ENCODE measurements at places on chromosomes 1 and 21.
A peak's percentile ranks its signal among the peaks of the same experiment; 100 is the strongest.

- DNase-seq = no peak
Observed at GRCh38 chr1:167573035-167573434, 19.5 kb upstream of the CREG1 start.

GRCh38 chr21:15788847-15789523, 59.2 kb downstream of the USP25 start:
- DNase-seq = no peak

DNA sequence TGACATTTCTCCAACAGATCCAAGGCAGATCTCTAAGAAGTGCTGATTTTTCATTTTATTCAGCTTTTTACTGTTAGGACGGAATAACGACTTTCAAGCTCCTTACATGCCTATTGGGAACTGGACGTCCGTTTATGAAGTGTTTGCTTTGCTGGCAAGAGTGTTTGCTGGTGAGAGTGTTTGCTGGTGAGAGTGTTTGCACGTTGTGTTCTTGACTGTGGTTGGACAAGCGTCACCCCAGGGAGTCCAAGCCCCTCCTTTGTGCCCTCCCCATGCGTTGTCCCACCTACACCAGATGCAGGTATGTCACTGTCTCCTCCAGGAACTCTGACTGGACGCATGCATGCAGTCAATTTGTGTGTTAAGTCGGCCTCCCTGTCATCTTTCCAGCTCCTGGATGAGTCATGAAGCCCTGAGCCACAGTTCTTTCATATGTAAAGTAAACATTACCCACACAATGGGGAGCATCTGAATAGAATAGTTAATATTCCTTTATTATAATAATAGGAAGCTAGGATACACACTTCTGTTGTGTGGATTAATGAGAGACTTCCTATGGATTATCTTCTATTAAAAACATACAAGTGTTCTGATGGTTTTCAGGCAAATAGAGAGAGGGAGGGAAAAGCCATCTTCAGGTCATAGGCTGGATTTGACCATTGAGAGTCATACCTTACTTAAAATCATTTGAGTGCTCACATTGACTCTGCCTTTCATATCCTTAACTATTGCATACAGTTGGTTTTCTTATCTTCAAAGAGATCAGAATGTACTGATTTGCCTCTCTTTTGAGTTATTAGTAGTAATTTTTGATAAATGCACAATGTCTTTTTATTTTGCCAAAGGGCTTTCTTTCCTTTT, 119.2 kb downstream of the GALNT2 start:
- peak; percentile 46 for DNase-seq

DNA sequence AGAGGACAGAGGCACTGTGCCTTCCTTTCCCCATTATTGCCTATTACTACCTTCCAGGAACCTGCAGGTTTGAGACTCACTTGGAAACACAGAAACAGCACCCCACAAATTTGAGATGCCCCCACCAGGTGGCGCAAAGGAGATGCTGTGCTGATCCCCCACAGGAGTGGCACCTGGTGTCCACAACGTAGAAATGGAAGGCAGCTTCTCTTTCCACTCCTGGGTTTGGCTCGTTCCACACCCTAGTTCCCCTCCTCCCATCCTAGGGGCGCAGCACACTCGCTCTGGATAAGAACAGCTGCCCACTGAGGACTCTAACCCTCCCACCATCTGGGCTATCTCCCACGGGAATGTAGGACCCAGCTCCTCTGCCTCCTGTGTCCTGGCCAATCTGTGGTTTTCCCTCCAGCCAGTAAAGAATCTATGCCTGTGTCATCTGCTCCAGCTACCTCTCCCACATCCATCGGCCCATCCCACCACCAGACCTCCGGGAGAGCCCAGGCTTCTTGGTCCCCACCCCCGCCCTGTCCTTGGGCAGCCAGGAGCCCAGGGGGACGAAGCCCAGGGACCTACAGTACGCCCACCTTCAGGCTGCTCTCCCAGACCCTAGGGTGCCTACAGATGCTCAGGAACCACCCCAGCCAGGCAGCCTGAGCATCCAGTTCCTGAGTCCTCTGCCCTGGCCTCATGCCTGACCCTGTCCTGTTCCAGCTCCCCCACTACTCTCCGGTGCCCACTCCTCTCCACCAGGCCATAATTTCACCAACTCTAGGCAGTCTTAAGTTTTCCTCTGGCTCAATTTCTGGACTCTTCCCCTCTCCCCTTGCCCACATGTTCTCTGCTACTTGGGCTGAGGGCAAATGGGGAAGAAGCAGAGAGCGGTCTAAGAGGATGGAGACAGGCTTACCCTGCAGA, 549 bp downstream of the THBS3 start:
- DNase-seq = no peak

DNA sequence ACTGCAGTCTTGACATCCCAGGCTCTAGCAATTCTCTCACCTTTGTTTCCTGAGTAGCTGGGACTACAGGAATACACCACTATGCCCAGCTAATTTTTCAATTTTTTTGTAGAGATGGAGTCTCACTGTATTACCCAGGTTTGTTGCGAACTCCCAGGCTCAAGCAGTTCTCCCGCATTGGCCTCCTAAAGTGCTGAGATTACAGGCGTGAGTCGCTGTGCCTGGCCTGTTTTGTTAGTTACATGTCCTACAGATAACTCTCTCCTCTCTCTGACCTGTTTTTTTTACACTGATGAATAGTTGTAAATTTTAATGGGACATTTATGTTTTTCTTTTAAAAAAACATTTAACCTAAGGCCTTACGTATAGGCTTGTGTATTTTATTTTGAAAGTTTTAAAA, 19.8 kb downstream of the PTBP2 start:
- DNase-seq = no peak

- DNase-seq = no peak
Observed at GRCh38 chr1:19011845-19012231, 55.4 kb upstream of the IFFO2 start.

DNA sequence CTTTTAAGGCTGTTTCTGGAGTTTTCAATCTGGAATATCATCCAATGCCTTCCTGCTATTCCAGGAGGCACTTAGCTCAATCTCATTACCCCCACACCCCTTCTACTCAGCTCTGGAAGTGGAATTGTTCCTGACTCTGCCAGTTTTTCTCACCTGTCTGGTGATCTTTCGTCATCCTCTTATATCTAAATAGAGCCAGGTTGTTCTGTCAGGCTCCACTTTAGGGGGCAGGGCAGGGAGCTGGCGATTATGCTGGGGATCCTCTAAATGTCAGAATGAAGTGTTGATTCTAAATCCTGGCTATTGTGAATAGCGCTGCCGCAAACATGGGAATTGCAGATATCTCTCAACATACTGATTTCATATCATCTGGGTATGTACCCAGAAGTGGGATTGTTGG, 63.6 kb upstream of the ETV3 start:
- DNase-seq = no peak

GRCh38 chr1:219179293-219179692, 5.6 kb downstream of the LYPLAL1 start:
- DNase-seq = no peak
